ENCODE measurements at places on chromosomes 6 and 20.

- DNase-seq, result no peak
Observed at GRCh38 chr6:40330301-40330721, 256.9 kb downstream of the LRFN2 start.

GRCh38 chr6:132746048-132746447 lies 11.7 kb downstream of the VNN2 start:
- no peak for DNase-seq

GRCh38 chr6:41801380-41801779 lies 13.9 kb downstream of the TOMM6 start:
- peak; percentile 72 for DNase-seq

GRCh38 chr20:49489688-49490087 lies 7.2 kb upstream of the KCNB1 start:
- no peak for DNase-seq

- no peak for DNase-seq
Observed at GRCh38 chr6:73614802-73615201, 39.0 kb downstream of the SLC17A5 start.

GRCh38 chr20:967796-968742 lies 34.0 kb downstream of the RSPO4 start:
- DNase-seq, result no peak

DNA sequence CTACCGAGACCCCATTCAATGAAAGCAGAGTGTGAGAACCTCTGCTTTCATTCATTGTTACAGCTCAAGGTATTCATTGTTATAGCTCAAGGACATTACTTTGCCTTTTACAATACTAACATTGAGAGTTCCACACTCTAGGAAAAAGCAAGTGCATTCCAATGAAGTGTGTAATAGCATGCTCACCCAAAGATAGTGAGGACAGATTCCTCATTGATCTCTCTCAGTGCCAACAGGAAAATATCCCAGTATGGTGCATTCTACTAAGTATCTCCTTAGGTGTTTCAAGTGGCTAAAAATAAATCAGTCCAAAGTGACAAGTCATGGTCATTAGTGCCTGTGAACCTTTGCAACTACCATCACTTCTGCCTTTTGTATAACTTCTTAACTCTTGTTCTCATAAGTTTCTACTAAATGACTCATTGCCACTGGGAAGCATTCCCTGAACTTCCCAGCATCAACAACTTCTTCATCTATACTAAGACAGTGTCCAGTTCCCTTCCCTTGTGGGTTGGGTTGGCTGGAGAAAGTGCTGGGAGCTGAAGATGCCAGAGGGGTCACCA lies 140.7 kb upstream of the STXBP5 start:
- DNase-seq, result no peak

- DNase-seq, result no peak
Observed at GRCh38 chr6:13411484-13411883, 75.9 kb downstream of the GFOD1 start.

GRCh38 chr6:14930366-14930989 lies 315.4 kb upstream of the JARID2 start:
- no peak for DNase-seq

GRCh38 chr6:145272246-145272645 lies 463.1 kb downstream of the EPM2A start:
- no peak for DNase-seq

DNA sequence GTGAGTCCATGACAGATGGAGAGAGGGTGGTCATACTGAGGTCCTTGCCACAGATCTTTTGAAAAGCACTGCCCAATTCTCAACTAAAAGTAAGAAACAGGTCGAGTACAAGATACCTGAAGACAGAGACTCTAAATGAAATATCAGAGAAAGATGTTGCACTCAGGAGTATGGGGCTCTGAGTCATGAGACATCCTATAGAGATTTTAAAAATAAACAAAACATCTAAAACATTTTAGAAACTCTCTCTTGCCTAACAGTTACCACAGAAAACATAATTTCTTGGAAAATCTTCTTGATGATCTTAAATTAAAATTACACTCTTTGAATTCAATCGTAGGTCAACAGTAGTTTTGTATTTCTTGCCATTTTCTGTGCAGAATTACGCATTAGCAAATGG lies 348.9 kb upstream of the MARCKS start:
- DNase-seq, result no peak

DNA sequence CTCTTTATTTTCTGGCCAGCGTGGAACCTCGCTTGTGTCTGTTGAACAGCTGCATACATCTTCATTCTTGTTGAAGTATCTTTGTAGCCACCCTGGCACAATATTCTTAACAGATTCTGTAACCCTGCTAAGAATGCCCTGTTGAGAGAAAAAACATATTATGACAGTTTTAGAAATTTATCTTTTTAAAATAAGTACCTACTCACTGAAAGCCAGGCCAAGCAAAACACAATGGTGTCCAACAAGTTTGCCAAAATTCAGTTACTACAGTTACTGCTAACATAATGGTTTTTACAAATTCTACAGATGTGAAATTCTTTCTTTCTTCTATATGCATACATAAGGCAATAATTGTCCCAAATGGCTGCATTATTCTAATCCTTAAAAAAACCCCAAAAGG lies 18.2 kb downstream of the NUP153 start:
- no peak for DNase-seq

- DNase-seq, result no peak
Observed at GRCh38 chr6:90397047-90397446, 100.4 kb upstream of the BACH2 start.

- DNase-seq, result no peak
Observed at GRCh38 chr6:43278524-43279078, 19.5 kb upstream of the SLC22A7 start.

- DNase-seq, result peak; percentile 66
Observed at GRCh38 chr6:125117818-125118217, 35.8 kb upstream of the TPD52L1 start.
